Activated T-helper 1 cell treated with anti-CD3 and anti-CD28 coated beads, Interleukin-12 subunit alpha, Interleukin-12 subunit beta, Interleukin-2, Interleukin-4 antibody, amounts not matched to agents 30 ng/mL and 10 ng/mL and 1 ng/mL, durations not matched to agents 14 hours and 24 hours and 36 hours (primary cell): ENCODE measurements at places on chromosomes 12 and 14. TPM values are rescaled to one million over a fixed set of nuclear protein-coding genes. Genes with fewer than 3 reads are reported as not detected.

GARIN6 gene
- total RNA-seq = not detected in 2 replicates

- H3K4me3 ChIP-seq = no peak overlapping the region
- H3K4me1 ChIP-seq = no peaks in the 10 kb centered on the region
- H3K27ac ChIP-seq = no peak overlapping the region
- DNase-seq = no peak
These were observed 120.9 kb downstream of the TMEM132C start for GRCh38 chr12:128387811-128388422.

DNA sequence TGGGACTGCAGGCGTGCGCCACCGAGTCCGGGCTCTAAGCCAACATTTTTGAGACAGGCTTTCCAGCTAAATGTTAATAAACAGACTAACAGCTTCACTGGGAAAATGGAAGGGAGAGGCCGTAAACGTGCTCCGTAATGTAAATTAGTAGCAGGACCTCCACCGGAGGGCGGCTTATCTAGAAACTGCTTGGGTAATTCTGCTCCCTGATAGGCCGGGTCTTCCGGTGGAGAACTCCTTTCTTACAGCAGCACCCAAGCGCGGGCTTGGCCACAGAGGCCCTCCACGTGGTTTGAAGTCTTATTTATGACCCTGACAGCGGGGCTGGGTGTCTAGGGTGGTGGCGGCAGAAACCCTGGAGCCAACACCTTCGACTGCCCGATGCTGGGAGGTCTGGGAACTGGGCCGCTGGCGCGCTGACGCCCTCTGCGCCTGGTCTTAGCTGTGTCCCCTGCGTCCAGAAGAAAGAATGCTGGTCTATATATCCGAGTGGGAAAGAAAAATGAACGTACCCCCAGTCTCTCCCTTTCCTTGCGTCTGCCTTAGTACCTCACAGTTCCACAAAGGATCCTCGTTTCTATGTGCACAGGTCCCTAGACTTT lies 1.7 kb downstream of the DPPA3 start:
- no peak for DNase-seq
- no peak overlapping the region for H3K4me3 ChIP-seq
- H3K27ac ChIP-seq = no peak overlapping the region
- H3K27me3 ChIP-seq = no peaks in the 10 kb centered on the region

- no peak overlapping the region for H3K27ac ChIP-seq
- H3K4me3 ChIP-seq = no peak overlapping the region
- DNase-seq = no peak
- no peaks in the 10 kb centered on the region for H3K4me1 ChIP-seq
- peaks cover 2% of the 10 kb centered on the region for H3K27me3 ChIP-seq
These were observed 184.7 kb downstream of the PIWIL1 start for GRCh38 chr12:130522244-130522834.
